Kidney epithelial cell (primary cell): ENCODE measurements at places on chromosomes 2 and 18. TPM values are rescaled to one million over a fixed set of nuclear protein-coding genes. Genes with fewer than 3 reads are reported as not detected.

GRCh38 chr2:149134335-149134923 is 95.9 kb downstream of the LYPD6B start:
- no peak for DNase-seq

DNA sequence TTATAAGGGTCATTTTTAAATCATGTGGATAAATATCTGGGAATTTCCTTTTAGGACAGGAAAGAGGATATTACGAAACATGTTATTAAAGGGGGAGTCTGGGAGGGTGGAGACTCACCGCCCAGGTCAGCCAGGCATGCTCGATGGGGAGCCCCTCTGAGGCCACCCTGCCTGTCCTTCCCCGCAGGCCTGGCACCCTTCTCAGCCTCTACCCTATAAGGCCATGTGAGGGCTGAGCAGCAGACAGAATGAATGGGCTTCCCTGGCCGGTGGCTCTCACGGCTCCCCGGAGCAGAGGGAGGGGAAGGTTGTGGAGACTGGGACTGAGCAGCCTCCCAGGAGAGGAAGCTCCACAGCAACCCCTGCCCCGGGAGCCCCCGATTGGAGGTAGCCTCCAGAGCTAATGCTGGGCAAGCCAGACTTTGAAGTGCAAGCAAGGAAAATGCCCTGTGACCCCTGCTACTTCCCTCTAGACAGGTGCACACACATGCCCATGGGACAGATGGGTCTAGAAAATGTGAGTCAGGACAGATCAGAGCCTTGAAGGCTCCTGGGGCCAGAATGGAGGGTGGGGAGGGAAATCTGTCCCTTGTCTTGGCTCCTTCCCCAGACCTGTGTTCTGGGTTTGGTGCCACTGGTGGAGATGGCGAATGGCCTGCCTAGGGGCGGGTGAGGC is 13.2 kb upstream of the ARMC9 start:
- DNase-seq = no peak

TNFRSF11A gene
- total RNA-seq = 0.42 and 4.4 TPM in 2 replicates

DNA sequence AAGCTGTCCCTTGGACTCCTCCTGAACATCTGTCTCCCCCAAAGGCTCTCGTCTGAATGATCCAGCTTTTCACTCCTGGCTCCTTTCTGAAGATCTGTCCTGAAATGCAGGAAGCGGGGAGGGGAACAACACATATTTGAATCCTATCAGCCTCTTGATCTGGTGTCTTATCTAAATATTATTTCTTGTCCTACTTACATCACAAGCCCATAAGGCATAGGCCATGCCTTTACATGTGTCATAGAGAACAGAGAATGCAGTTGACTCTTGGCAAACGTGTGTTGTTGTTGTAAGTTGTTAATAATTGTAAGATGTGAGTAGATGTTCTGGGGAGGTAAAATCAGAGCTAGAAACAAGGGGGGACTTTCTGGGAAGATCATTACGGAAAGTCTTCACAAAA is 57.4 kb downstream of the GATA6 start:
- DNase-seq = no peak

GRHL1 gene
- total RNA-seq = 6.2 and 7.0 TPM in 2 replicates

CMPK2 gene
- total RNA-seq = 9.0 and 9.8 TPM in 2 replicates

DNA sequence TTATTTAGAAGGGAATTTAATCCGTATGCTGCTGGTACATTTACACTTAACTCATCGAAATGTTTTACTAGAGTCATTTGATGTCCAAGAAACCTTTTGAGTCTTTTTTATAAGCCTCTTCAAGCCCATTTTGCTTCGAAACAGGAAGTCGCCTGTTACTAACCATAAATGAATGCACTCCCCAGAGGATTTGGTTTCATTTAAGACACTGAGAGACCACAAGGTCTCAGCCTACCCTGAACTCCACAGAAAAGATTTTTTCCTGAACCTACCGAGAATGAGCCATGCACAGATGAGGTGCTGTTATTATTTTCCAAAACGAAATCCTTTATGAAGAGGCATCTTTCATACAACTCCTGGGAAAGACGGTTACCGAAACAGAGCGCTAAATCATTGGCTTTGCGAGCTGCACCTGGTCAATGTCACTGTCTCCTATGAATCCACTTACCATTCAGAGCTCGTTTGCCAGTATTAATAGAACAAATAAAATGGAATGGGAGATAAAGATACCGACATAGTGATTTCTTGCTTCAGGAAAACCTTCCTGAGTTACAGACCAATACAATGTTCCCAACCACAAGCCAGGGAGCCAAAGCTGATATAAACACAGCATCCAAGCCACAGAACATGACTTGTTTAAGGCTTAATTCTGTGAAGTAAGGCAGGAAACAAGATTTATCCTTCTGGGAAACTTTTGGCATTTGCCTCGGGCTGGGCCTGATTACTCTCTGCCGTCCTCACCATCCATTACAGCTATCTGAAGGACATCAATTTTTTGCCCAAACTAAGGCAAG is 382.1 kb downstream of the OSR1 start:
- no peak for DNase-seq

GRCh38 chr2:47293976-47294375 is 109.0 kb upstream of the MSH2 start:
- DNase-seq = no peak

- no peak for DNase-seq
Measured at GRCh38 chr2:43007901-43008300, 215.5 kb upstream of the HAAO start.

DNA sequence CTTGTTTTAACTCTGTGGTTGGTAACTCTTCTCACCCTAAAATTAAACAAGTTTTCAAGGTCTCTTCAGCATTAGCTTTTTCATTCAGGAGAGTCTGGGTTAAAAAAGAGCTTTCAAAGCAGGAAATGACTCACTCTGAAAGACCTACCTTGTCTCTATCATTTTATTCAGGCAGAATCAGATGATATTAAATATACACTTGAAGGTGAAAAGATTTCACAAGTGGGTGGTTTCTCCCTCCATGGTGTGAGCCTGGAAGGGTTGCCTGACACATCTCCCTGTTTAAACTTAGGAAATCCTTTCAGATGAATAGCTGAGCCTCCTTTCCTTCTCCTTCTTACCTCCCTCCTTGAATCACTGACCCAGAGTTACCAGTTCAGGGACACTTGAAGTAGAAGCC is 1402.0 kb upstream of the PIK3C3 start:
- no peak for DNase-seq

B4GALT6 gene
- 8.8 and 28.7 TPM in 2 replicates for total RNA-seq
